ENCODE measurements at places on chromosomes 3 and 15.

DNA sequence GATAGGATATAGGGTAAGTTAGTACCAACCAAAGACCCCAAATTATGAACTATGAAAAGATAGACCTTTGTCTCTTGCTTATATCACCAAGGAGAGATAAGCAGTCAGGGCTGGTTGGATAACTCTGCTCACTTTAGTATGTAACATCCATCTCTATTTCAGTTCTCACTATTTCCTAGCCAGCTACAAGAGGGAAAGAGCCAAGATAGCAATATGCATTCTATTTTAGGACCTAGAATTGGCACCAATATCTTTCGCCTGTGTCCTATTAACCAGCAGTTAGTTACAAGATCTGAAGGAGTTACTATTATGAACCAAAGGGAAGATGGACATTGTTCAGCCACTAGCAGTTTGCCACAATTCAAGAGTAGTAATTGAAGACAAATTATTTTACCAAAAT is 457.5 kb downstream of the NSUN3 start:
- no peak for DNase-seq

- no peak for DNase-seq
These were observed at the start of gene NR2E3 for GRCh38 chr15:71810256-71811035. NR2E3 (plus strand) TSS chr15:71810554; CDS start chr15:71810744, 190 bp downstream.

DNA sequence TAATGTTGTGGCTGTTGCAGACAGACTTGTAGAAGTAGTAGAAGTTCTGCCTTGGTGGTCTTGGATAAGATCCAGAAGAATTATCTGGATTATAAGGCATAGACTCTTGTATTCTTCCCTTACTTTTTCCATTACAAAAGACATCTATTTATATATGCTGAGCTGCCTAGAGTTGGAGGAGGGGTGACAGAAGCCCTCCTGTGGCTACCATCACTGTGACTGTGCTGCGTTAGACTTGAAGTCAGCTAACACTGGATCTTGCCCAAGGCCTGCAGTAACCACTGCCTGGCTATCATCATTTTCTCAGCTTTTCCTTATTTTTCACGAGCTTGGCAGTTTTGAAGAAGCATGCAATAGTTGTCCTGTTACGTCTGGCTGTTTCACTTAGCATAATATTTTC is 684.8 kb upstream of the BCHE start:
- DNase-seq, result no peak

DNA sequence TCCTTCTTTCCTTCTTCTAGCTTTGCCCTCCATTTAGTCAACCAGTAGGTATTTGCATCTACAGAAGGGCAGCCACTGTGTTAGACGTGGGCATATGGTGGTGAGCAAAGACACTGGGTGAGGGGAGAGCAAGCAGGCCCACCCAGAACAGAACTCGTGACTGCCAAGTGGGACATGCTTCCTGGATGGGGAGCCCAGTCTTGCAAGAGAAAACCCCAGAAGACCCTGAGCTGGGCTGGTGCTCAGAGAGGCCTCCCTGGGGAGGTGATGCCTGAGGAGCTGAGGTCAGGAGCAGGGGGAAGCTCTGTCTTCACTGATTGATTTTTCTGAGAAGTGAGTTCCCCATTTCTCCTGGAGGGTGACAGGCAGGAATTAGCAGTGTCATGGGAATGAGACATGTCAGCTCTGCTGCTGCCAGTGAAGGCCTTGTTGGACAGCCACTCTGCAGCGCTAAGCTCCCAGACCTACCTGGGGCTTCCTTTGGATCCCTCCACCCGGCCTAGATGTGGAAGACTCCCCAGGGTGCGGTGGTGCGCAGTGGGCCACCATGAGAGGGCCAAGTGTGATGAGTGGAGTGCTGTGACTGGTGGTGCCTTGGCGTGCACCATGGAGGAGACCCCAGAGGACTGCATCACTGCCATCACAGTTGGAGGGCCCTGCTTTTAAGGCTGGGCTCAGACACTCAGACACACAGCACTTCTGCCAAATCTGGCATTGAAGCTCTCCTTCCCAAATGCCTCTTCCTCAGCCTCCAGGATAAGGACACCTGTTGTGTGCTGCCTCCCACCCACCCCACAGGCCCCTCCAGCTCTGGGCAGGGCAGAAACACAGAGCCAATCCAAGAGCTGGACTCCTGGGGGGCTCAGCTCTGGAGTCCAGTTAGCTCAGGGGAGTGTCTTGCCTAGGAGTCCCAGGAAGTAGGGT is 40.0 kb upstream of the TOPBP1 start:
- no peak for DNase-seq

GRCh38 chr3:193938613-193939012 is 197.3 kb upstream of the HES1 start:
- DNase-seq, result no peak

- DNase-seq, result no peak
These were observed 115.1 kb upstream of the ARHGEF3 start for GRCh38 chr3:56916716-56917360.

DNA sequence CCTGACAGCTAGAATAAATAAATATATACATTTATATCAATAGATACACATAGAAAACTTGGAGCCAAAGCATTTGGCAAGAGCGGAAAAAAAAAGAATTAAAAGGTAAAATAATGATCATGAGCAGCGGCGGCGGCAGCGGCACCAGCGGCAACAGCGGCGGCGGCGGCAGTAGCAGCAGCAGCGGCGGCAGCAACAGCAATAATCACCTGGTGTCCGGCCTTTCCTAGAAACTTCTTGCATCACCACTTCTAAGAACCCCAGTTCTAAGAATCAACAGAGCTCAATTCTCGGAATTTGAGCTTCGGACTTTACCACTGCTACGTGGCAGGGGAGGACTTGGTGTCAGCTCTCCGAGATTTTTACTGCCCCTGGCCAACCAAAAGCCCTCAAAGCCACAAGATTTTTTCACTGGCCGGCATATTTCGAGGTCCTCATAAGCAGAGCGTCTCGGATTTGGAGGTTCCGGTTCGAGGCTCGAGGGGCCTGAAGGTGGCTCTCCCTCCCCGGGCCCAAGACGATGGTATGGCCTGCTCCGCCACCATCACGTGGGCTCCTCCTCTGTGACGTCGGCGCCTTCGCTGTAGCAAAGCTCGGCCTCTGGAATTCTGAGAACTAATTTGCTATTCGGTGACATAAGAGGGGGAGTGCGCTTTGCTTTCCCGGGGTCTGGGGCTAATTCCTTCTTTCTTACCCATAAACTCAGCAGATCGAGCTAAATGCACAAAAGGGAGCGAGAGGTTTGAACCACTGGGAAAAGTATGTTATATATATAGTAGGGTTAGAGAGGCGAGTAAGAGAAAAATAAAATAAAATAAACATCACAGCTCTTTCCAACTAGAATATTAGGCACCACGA is at the start of gene BCL6:
Gene BCL6 (minus strand): TSS at position 268 of the 858 bp plus-strand sequence. CDS start 11,775 bp downstream, outside the sequence.
- DNase-seq, result peak; percentile 97

- no peak for DNase-seq
These were observed 210.0 kb upstream of the NDN start for GRCh38 chr15:23897091-23897490.

GRCh38 chr3:53948174-53948573 is 56.5 kb upstream of the SELENOK start:
- no peak for DNase-seq

DNA sequence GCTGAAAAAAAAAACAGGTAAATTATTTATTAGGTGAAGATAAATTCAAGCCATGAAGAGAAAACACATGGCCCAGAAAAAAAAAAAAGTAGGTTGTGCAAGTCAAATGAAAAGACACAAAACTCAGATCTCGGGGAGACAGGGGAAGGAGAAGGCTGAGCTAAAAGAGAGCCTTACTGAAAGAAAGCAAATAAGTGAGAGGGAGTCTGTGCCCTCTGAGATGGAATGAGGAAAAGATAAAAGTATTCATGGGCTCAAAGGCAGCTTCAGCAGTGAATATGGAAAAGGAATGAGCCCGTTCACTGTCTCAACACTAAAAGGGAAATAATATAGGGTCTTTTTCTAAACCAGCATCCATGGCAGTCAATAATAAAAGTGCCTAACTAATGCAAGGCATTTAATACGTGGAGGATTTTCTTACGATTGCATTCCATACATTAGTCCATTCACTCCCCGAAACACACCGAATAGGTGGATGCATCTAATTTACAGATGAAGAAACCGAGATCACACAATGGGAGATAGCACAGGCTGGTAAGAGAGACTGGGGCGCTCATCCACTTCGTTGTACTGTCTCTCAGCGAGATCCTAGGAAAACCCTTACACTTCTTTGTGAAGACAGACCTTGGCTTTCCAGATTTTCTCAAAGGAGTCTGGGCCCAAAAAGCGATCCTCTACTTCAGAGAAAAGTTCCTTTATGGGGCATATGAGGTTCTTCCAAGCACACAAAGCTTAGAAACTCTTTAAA is 1.1 kb downstream of the TFDP2 start:
- no peak for DNase-seq

GRCh38 chr15:70242951-70243685 is 145.4 kb upstream of the TLE3 start:
- peak; percentile 43 for DNase-seq

DNA sequence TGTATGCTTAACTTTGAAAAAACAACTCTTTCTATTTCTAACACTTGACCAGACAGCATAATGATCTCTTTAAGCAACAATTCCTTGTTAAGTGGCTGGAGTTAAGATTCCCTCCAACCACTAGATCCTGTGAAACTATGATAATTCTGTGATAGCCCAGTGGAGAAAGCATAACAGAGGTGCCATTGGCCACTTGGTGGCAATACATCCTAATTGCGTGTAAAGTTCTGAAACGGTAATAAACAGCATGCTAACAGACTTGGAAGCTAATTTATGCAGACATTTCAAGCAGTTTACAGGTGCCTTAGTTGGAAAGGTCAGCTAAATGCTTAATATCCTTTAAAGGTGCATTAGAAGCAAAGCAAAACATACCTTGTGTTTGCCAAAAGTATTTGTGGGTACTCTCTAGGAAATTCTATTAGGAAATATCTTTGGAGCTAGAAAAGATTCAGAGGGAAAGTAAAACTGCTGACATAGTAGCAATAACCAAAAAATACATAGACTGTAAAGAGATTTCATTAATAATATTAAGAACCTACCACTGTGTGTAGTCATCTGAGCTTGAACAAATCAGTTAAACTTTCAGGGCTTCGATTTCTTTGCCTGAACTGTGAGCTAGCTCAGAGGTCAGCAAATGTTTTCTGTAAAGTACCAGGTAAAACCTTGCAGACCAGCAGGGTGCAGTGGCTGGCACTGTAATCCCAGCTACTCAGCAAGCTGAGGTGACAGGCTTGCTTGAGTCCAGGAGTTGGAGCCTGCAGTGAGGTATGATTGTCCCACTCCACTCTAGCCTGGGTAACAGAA is 19.0 kb upstream of the CSTA start:
- no peak for DNase-seq

DNA sequence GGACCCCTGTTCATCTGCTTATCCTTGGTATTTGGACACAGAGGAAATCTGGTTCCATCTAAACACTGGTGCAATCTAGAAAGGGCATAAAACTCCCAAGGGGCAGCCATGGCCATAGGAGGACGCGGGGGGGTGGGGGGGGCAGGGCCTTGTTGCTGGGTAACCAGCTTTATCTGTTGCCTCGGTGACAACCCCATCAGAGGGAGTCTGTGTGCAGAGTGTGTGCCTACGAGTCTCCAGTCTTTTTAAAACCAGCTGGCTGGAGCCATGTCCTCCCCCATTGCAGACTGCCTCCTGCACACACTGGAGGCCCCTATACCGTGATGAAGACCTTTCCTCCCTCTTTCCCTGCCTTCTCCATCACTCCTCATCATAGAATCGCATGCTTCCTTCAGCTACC is 26.4 kb upstream of the CORO2B start:
- no peak for DNase-seq

- no peak for DNase-seq
These were observed 116.8 kb downstream of the SEMA6D start for GRCh38 chr15:47834093-47834492.

DNA sequence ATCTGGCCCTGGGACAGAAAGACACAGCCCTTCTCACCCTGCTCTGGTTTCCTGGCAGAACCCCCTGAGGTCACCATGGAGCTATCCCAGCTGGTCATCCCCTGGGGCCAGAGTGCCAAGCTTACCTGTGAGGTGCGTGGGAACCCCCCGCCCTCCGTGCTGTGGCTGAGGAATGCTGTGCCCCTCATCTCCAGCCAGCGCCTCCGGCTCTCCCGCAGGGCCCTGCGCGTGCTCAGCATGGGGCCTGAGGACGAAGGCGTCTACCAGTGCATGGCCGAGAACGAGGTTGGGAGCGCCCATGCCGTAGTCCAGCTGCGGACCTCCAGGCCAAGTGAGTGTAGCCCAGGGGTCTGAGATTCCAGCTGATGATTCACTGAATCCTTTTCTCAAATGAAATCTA is 61.7 kb downstream of the BOC start:
- no peak for DNase-seq

- DNase-seq, result peak; percentile 90
These were observed 72.2 kb downstream of the TOP2B start for GRCh38 chr3:25592510-25592968.

DNA sequence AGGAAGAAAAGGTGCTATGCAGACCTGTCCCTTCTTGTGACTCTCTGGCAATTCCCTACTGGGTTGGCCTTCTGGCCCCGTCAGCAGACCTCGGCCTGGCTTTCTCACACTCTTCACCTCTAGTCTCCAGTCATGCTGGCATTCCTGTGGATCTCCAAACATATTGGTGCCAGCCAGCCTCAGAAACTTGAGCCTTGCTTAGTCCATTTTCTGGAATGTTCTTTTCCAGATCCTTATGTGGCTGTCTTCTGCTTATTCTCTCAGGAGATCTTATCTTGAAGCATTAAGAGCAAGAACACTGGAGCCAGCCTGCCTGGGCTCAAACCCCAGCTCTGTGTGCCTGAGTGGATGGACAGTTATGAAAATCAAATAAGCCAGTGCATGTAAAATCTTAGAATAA is 88.2 kb upstream of the NTRK3 start:
- no peak for DNase-seq

- no peak for DNase-seq
These were observed 30.1 kb upstream of the SLC28A2 start for GRCh38 chr15:45221967-45222366.

DNA sequence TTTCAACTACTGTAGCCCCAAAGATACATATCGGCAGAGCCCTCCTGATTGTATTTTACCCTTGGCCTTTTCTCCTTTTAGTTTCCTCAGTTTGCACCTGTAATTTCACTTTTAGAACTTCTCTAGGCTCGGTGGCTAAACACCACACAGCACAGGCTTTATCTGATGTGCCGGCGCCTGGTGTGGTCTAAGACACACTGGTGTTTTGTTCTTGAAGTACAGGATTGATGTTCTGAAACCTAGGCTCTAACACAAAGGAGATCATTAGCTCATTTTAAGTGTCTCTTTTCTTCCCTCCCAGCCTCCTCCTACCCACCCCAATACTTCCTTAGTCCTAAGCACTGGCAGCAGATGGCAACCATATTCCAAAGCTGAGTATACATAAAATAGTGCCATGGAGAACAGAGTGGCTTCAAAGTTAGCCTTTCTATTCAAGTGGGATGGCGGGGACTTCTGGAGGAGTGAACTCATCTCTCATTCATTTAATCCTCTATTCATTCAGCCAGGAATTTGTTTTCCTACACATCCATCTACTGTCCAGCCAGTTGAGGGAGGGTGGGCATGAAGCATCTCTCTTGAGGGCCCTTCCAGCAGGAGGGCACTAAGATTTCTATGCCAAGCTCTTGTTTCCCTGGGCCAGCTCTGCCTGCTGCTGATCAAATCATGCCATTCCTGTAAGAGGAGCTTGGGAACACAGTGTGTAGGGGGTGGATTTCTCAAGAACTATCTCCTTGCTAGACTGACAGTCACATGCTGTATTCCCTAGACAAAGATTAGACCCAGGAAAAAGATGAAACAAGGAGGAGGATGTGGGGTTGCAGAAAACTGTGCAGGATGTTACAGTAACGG is 71.2 kb downstream of the TIGIT start:
- no peak for DNase-seq

- no peak for DNase-seq
These were observed 100.8 kb downstream of the KLF13 start for GRCh38 chr15:31427411-31427810.

- DNase-seq, result peak; percentile 35
These were observed 25.4 kb upstream of the LIMD1 start for GRCh38 chr3:45568848-45569762.
